ENCODE measurements at places on chromosomes 4 and X.

- no peak for DNase-seq
Measured at GRCh38 chr4:7779432-7779768, 160.3 kb downstream of the AFAP1 start.

DNA sequence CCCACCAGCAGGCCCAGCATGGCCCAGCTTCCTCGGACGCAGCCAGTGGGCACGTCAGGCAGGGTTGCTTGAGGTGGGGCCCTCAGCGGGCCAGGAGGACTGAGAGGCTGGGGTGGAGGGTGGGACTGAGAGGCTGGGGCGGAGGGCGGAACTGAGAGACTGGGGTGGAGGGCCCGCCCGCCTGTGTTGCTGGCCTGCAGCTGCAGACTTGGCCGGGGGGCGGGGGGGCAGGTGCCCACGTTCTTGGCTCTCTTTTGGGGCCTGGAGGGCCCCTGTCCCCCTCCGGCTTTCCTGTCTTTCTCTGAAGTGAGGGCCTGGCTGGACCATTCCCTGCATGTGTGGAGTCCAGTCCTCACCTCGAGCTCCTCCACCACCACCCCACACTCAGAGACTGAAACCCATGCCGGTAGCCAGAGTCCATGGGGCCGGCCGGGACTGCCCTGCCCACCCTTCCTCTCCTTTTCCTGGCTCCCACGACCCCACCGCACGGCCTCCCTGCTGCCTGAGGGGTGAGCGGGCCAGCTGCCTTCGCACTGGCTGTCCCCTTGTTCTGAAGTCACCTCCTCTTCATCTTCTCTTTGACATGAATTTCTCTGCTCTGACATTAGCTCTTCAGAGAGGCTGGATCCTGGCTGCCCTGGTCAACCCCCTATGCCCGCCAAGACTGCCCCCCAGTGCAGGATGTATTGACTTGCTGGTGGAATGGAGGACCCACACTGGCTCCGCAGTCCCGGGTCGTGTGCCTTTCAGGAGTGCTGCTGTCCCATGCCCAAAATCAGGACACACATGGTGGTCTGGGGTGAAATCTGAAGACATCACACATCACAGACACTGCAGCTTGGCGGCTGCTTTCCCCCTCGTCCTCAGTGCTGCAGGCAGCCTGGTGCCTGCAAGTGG is 10.1 kb upstream of the NKX1-1 start:
- DNase-seq: no peak

DNA sequence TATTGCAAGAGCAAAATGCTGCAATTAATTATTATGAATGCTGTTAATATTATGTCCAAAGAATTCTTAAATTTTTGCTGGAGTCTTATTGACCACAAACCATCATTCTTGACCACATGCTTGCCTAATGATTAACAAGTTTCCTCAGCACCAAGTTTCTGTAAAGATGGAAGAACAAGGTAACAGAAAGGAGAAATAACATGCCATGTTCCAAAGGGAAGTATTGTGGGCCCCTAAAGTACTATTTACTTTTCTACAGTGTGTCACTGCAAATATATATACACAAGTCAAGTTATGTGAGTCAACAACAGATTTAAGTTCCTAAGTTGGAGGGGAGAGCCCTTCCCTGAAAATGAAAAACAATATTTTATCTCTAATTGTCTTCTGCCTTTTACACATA is 20.6 kb downstream of the FAM47E start:
- DNase-seq: no peak

GRCh38 chrX:133655275-133656265 is 240.3 kb upstream of the GPC4 start:
- DNase-seq: no peak

DNA sequence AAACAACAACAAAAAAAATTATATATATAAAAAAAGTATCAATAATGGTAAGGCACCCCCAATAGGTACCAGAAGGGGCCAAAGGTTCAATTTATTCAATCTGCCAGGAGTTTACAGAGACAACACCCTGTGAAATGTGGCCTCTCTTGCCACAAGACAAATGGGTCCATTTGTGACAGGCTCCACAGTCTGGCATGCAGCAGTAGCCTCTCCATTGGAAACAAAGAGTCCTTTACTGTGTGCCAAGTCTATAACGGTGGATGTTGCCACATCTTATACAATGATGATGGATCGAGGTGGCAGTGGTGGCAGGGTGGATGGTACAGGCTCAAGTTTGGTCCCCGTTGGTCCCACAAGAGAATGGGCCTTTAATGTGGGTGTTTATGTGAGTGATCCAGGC is 70.1 kb upstream of the SH3RF1 start:
- DNase-seq: no peak

- no peak for DNase-seq
Measured at GRCh38 chr4:57182132-57182874, 72.1 kb upstream of the IGFBP7 start.

- no peak for DNase-seq
Measured at GRCh38 chr4:19399001-19399400, 852.7 kb upstream of the SLIT2 start.

- no peak for DNase-seq
Measured at GRCh38 chr4:93865650-93866049, 37.1 kb downstream of the ATOH1 start.

DNA sequence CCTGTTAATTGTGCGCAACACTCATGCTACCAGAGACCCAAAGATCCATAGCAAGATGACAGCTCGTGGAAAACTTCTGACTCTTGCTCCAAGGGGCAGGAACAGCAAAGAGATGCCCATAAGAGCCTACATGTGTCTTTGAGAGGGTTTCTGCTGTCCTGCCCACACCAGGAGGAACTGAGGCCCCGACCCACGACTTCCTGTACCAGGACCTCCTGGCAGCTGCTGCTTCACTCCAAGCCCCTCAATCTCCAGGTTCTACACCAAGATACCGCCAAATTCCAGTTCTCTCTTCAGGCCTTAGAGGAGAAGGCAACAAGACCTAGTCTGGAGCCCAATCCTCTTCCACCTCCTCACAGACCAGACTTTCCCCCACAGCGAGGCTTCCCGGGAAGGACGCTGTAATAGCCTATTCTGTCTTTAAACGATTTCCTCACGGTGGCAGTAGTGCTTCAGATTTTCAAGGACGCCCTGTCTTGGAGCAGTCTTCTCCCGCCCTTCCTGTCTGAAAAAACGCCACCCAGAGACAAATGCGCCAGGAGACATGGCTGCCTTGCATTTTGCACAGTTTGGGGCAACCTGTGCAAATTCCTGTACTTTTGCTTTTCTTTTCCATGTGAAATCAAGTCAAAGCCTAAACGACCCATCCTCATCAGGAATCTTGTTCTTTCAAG is 230.2 kb upstream of the STK26 start:
- no peak for DNase-seq

DNA sequence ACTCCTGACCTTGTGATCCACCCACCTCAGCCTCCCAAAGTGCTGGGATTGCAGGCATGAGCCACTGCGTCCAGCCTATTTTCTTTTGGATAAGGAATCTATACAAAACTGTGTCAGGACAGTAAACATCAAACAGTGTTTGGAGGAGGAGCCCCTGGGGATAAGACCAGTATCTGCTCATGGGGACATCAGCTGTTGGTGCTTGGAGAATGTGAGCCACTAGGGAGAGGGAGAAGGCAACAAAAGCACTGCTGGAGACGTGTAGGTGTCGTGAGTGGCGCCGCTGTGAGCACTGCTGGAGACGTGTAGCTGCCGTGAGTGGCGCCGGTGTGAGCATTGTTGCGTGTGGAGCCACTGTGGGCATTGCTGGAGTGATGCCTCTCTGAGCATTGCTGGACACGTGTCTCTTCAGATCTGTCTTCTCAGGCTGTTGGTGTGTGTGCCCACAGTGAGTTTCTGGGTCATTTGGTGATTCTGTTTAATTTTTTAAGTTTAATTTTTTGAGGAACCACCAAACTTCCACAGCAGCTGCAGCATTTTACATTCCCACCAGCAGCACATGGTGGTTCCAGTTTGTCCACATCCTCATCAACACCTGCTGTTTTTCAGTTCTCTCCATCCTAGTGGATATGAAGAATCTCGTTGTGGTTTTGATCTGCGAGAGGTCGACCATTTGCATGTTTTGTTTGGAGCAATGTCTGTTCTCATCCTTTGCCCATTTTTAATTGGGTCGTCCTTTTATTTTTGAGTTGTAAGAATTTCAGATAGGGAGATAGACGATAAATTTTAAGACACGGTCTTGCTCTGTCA is 19.0 kb downstream of the DGKQ start:
- DNase-seq: no peak

DNA sequence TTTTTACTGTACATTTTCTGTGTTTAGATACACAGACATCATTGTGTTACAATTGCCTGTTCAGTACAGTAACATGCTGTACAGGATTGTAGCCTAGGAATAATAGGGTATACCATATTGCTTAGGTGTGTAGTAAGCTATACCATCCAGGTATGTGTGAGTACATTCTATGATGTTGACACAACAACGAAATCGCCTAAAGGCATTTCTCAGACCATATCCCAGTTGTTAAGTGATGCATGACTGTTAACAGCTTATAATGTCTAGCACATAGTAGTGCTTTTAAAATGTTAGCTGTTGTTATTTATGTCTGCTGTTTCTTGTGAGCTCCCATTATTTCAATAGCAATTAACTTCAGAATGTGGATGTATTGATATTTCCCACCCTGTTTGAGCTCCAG is 4.5 kb downstream of the PRRG1 start:
- no peak for DNase-seq

DNA sequence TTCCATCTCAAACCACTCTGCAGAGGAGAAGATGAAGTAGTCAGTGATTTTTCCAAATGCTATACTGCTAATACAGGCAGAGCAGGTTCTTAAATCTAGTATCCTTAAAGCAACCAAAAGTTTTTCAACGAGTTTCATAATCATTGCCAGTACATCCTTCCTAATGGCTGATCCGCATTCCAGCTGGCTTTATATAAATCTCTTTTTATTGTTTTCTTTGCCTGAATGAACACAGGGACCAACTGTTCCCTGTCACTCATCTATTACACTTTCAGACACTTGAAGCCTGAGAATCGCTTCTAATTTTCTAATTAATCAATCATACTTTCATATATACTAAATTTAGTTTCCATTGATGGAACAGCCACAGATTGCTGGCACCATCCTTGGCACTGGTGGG is 508.6 kb downstream of the RAB28 start:
- no peak for DNase-seq

GRCh38 chr4:77651820-77652219 is 46.2 kb downstream of the CXCL13 start:
- DNase-seq: no peak

- DNase-seq: no peak
Measured at GRCh38 chr4:163273922-163274321, 58.5 kb downstream of the NPY1R start.

DNA sequence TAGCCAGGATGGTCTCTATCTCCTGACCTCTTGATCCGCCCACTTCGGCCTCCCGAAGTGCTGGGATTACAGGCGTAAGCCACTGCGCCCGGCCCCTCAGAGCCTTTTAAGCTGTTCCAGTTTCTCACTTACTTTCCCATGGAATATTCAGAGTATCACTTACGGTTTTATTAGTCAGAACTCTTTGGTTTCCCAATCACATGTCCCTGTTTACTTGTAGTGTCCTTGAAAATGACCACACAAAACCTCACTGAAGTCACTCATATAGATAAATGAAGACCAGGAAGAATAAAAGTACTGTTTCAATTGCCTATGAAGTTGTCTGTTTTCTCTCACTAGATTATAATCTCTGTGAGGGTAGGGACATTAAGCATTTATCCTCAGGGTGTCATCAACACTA is 217.2 kb upstream of the HCCS start:
- DNase-seq: no peak

DNA sequence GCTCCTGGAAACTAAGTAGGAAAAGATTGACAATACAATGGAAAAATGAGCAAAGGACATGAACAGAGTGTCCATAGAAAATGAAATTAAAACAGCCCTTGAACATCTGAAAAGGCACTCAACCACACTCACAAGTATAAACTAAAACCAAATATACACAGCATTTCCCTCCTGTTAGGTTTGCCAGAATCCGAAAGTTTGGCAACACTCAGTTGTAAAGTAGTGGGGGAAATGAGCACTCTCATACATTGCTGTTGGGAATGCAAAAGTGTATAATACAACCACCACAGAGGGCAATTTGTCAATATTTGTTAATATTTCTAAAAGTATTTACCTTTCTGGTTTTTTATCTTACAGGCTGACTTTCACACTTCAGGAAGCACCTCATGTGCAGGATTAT is 84.2 kb upstream of the TMEM164 start:
- DNase-seq: no peak

DNA sequence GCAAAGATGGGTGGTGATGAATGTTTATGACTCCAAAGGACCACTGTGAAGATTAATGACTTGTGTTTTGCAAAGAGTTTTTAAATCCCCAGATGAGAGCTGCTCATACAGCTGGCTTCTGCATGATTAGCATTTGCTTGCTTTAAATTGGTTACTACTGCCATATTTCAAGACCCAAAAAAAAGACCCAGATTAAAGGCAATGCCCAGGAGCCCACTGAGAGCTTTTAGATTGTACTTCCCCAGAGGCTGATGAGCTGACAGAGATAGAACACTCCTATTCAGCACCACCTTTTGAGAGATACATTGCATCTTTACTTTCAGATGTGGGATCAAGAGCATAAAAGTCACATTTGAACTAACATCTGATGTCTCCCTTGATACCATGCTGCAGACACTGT is 142.0 kb downstream of the HNRNPD start:
- no peak for DNase-seq

DNA sequence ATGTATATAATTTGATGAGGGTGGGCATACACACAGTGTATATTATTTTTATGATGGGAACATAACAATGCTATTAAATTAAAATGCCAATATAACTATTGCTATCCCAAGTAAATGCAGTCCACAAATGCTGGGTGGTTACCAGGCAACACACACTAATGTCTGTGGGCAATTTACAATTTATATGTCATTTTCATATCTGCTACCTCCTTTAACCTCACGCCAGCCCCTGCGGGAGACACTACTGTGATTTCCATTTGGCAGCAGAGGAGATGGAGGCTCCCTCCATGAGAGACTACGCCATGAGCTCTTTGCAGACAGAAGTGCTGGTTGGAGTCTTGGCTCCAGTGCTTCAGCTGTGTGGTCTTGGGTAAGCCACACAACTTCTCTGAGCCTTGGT is 87.9 kb downstream of the PPP2R2C start:
- DNase-seq: no peak

GRCh38 chrX:77960567-77960966 is 8.9 kb downstream of the PGAM4 start:
- no peak for DNase-seq

GRCh38 chr4:102554992-102555391 is 53.8 kb downstream of the NFKB1 start:
- no peak for DNase-seq

DNA sequence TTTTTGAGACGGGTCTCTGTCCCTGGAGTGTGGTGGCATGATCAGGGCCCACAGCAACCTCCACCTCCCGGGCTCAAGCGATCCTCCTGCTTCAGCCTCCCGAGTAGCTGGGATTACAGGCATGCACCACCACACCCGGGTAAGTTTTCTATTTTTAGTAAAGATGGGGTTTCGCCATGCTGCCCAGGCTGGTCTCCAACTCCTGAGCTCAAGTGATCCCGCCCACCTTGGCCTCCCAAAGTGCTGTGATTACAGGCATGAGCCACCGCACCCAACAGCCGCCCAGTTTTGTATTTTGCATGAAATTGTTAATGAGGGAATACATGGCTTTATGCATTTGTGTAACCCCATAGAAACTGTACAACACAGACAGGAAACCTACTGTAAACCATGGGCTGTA is 2.8 kb upstream of the ARHGAP4 start:
- DNase-seq: no peak

- no peak for DNase-seq
Measured at GRCh38 chrX:16240968-16241367, 73.7 kb downstream of the MAGEB17 start.

- DNase-seq: peak; percentile 66
Measured at GRCh38 chrX:101550751-101551379, 518 bp downstream of the ARMCX1 start.

GRCh38 chr4:145716200-145716599 is 36.3 kb downstream of the C4orf51 start:
- DNase-seq: no peak

Measured in suppressor macrophage treated with lipopolysaccharide for 1 hour (primary cell).